ENCODE measurements at places on chromosomes 11 and 22.

DNA sequence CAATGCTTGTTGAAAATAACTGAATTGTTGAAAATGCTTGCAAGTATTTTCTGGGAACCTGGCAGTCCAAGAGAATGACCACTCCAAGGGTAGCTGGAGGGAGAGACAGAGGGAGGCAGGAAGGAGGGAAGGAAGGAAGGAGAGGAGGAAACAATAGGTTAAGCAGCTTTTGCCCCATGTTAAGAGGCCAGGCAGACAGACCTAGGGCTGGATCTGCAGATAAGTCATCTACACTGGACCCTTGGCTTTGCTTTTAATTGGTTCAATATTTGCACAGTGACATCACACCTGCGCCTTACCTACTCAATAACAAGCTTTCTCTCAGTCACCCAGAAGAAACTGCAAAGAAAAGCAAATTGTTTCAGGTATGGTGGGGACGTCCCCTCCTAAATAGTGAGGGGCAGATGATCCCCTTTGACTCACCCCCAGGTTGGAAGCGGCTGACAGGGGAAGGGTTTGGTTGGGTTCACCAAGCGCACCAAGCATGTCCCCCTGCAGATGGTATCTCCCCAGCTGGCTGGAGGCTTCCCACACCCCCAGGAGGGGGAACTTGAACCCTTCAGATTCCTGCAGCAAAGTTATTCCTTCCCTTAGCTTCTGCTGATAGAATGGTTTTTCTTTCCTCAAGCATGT is 24.3 kb downstream of the MYH9 start:
- no peak for DNase-seq

DNA sequence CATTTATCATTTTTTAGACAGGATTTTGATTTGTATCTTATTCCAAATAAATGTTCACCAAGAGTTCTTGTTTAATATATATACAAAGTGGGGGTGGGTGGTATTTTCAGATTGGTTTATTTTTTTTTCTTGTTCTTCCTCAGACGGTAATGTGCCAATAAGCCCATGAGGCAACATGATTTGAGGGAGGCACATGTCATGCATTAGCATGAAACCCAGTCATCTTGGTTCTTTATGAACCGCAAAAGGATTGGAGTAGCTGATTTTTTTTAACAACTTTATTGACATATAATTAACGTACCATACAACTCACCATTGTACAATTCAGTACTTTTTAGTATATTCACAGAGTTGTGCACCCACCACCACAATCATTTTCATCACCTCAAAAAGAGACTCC is 2.7 kb downstream of the BCL2L13 start:
- no peak for DNase-seq

GRCh38 chr22:50608996-50609395 is 8.4 kb downstream of the MAPK8IP2 start:
- no peak for DNase-seq

DNA sequence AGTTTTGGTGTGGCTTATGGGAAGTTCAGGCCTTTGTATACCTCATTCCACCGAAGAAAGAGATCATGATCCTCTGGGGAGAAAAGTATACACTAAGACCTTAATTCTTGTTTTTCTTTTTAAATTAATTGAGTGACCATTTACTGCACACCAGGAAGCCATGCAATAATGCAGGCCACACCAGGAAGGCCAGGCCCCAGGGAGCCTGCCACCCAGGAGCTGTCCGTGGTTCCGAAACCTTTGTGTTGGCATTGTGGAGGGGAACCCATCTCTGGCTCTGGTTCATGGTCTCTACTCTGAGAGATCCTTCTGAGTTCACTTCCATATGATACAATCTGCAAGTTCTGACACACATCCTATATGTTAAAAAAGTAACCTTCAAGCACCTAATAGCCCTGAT is 291.8 kb downstream of the MIAT start:
- DNase-seq: no peak

DNA sequence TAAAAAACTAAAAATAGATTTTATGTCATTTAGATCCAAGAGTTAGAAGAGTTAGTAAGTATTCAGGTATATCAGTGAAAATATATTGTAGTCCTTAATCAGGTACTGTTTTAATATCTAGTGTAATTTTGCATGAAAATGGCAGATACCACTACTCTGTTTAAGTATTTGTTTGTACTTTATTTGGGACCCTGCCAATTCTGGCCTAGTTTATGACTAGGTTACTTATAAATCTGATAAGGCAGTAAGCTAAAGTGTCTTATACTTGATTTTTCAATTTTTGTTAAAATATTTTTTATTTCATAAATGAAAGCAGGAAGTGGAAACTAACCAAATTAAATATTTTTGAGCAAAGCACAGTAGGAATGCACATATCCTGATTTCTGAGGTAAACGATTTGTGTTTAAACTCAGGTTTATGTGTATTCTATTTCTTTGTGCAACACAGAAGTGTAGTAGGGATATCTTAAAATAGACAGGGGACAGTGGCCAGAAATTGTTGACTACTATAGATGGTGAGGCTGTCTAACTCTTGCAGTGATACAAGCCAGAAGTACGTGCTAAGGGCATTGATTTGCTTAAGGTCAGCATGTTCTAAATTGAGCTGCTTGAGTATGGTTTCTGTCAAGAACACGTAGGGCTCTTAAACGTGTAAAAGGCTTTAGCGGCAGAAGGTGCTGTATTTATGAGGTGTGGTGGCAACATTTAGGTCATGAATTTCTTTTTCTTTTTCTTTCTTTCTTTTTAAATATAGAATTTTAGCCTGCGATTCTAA is 34.0 kb downstream of the HIPK3 start:
- DNase-seq: no peak

DNA sequence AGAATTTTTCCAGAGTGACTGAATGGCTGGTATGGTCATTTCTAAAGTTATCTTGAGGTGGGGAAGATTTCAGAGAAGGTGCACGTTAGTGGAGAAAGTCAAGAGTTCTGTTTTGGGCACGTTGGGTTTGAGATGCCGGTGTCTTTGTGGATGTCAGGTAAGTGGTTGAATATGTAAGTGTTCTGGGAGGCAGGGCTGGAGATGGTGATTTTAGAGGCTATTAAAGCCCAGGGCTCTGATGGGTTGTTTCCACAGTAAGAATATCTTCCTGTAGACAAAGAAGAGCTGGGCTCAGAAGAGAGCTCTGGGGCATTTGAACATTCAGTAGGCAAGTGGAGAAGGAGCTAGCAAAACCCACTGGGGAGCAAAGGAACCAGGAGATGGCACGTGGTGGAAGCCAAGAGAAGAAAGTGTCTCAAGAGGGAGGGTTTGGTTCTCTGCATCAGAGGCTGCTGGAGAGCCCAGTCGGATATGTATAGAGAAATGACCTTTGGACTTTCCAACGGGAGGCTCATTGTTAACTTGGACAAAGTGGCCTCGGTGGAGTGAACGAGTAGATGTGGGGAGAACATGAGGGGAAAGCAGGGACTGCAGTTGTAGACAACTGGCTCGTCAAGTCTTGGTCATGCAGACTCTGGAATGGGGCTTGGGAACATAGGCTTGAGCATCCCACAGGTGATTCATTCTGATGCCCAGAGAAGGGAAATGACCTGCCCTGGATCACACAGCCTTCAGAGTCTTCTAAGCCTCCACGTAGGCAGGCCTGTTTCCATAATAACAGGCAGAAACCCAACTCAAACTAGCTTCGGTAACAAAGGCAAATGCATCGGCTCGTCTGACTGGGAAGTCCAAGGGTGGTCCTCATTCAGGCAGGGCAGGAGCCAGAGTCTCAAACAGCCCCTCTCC is 98.4 kb upstream of the PARVA start:
- no peak for DNase-seq

DNA sequence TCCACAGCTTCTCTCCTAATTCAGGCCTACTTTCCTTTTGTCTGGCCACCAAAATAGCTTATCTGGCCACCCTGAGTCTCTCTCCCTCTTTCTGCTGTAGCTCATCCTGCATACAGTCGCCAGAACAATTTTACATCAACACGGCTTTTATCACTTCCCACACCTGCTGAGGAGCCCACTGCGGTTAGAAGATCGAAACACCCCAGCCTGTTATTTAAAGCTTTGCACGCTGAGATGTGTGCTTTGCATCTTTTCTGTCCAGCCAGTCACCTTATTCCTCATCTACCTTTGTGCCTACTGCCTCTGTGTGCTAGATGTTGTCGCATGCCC is 96.0 kb downstream of the COMMD9 start:
- DNase-seq: no peak

GRCh38 chr11:1333091-1333772 is 23.8 kb upstream of the TOLLIP start:
- DNase-seq: no peak

GRCh38 chr11:123384116-123384515 is 46.0 kb upstream of the GRAMD1B start:
- DNase-seq: no peak

DNA sequence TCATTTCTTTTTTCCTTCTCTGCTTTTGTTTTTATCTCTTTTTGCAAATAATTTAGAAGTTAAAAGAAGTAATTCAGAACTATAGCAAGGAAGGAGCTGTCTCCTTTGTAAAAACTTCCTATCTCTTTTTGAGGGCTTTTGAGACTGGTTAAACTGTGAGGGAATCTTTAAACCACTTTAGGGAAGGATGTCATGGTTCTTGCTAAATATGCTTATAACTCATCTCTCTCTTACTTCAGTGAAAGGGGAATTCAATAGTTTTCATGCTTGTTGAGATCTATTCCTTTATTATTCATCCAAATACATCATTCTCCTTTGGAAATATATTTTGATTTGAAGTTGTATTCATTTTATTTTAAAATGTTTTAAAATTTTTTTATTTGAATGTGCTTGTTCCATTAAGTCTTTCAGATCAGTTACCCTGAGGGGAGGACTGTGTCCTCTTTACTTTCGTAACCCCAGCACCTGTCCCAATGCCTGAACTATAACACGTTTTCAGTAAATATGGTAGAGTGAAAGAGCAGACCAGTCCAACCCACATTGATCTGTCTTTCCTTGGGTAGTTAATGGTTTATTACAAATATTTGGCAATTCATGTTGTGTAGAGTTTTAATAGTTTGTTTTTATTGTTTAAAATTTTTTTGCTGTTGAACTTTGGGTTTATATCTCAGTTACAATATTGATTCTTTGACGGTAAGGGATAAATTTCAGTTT is 27.5 kb downstream of the AMOTL1 start:
- no peak for DNase-seq

Data from neuronal stem cell (in vitro differentiated cells).